ENCODE measurements at places on chromosomes 16 and 17.

- DNase-seq: no peak
- no peaks in the 10 kb centered on the region for H3K4me1 ChIP-seq
- no peak overlapping the region for H3K27ac ChIP-seq
These were observed 19.5 kb upstream of the KCNJ12 start for GRCh38 chr17:21356537-21357127.

GRCh38 chr17:39709998-39710964 is 10.4 kb downstream of the ERBB2 start:
- H3K27me3 ChIP-seq: no peaks in the 10 kb centered on the region
- no peaks in the 10 kb centered on the region for H3K36me3 ChIP-seq
- peaks cover 31% of the 10 kb centered on the region for H3K4me1 ChIP-seq

DNA sequence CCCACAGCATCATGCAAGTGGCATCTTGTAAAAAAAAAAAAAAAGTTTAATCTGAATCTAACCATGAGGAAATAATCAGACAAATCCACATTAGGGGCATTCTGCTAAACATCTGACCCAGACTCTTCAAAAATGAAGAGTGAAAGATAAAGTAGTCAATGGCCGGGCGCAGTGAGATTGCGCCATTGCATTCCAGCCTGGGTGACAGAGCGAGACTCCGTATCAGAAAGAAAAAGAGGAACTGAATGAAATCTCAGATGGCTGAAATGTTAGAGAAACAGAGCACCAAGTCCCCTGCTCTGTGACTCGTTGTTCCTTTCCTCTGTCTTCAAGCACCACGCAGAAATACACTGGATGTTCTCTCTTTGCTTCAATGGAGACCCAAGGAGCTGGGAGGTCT is 12.7 kb upstream of the RNF135 start:
- no peaks in the 10 kb centered on the region for H3K36me3 ChIP-seq
- H3K27me3 ChIP-seq: no peaks in the 10 kb centered on the region
- no peak overlapping the region for H3K27ac ChIP-seq

GRCh38 chr17:7177954-7178477 is 1.2 kb downstream of the ASGR1 start:
- H3K36me3 ChIP-seq: no peaks in the 10 kb centered on the region
- H3K4me1 ChIP-seq: peaks cover 7% of the 10 kb centered on the region
- no peak for DNase-seq
- peaks cover 6% of the 10 kb centered on the region for H3K27me3 ChIP-seq

Data from natural killer cell treated with Interleukin-12 subunit alpha and Interleukin-12 subunit beta and Interleukin-15 and Interleukin-18, amount 100 ng/mL, for 72 hours (primary cell).